ENCODE measurements at places on chromosomes 12 and 14.

DNA sequence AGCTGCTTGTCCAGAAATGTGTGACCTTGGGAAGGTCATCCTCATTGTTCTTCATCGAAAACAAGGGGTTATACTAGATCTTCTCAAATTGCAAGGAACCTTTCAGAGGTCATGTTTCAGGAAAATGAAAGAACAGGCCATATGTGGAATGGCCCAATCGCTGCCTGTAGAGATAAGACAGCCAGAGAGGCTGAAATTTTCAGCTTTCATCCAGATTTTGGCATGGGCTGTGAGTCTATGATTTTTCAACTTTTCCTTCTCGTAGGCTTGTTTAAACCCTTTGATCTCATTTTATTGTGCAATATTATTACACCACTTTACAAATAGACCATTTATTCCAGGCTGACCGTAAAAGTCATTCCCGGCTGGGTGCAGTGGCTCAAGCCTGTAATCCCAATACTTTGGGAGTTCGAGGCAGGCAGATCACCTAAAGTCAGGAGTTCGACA is 17.1 kb upstream of the ATXN2 start:
- no peak for DNase-seq

DNA sequence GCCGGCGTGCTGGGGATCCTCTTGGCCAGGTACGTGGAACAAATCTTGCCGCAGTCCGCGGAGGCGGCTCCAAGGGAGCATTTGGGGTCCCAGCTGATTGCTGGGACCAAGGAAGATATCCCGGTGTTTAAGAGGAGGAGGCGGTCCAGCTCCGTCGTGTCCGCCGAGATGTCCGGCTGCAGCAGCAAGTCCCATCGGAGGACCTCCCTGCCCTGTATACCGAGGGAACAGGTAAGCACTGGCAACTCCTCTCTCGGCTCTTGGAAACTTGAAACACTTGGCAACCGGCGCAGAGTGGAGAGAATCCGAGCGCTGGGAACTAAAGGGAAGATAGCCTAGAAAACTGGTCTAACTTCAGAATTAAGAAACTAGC is 1.7 kb downstream of the PDE3A start:
- peak; percentile 60 for DNase-seq

GRCh38 chr14:78683206-78683605 is 513.0 kb downstream of the NRXN3 start:
- DNase-seq, result no peak

DNA sequence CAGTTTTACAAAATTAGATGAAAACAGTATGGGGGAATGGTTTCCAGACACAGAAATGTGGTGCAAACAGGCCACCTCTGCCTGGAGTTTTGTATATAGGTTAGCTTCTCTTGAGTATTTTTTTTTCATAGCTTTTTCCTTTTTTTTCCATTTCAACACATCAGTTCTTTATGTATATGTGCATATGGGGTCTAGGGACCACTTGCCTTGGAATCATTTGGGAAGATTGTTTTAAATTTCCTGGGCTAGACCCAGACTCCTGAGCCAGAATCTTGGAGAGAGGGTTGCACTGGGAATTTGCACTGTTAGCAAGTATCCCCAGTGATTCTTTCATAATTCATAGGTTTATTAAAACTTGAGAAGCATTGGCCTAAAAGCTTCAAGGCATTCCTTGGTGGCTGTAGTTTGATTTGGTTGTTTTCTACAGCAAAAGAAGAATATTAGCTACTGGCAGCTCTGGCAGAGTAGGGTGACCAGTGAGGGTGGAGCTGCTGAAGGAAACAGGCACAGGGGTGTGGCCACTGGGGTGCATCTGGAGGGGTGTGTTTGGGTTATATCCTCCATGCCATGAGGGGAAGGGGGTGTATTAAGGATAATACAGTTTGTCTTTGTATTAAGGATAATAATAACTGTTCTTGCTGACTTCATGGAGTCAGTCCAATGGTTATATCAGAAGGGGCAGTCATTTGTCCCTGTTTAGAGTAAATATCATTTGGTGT is 22.8 kb downstream of the PPP1R36 start:
- no peak for DNase-seq

GRCh38 chr12:31558521-31558920 is 32.4 kb downstream of the DENND5B start:
- DNase-seq, result no peak

- no peak for DNase-seq
These were observed 74.8 kb upstream of the FRMD6 start for GRCh38 chr14:51576879-51577278.

GRCh38 chr12:124680863-124681778 is 113.7 kb upstream of the NCOR2 start:
- DNase-seq, result no peak

DNA sequence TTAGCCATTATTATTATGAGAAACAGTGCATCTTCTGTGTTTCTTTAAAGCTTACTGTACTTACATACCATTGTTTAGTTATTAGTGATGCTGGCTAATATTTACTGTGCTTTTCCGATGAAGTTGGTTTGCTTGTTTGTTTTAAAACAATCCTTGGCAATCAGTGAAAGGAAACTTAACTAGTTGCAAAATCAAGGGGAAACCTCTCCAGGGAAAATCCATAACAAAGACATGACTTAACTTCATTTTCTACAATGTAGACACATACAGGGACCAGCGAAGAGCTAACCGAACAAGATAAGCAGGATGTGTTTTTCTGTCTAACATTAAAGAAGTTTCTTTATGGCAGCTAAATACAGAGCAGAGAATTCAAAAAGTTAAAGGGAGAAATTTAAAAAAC is 102.5 kb upstream of the PARP11 start:
- DNase-seq, result no peak

- no peak for DNase-seq
These were observed 218.5 kb downstream of the PHETA1 start for GRCh38 chr12:111150360-111150759.

- DNase-seq, result peak; percentile 81
These were observed 120.8 kb downstream of the GXYLT1 start for GRCh38 chr12:42023733-42024494.

GRCh38 chr12:128056136-128056801 is 210.7 kb upstream of the TMEM132C start:
- DNase-seq, result no peak
